Sigmoid colon (tissue), 7 donors: ENCODE measurements at places on chromosomes 2 and 18.

GRCh38 chr2:42421601-42422239 is 60.7 kb upstream of the COX7A2L start:
- H3K36me3 ChIP-seq, result no peaks in the 10 kb centered on the region
- H3K4me3 ChIP-seq, result no peak overlapping the region
- no peak overlapping the region for H3K27ac ChIP-seq
- no peaks in the 10 kb centered on the region for H3K4me1 ChIP-seq

DNA sequence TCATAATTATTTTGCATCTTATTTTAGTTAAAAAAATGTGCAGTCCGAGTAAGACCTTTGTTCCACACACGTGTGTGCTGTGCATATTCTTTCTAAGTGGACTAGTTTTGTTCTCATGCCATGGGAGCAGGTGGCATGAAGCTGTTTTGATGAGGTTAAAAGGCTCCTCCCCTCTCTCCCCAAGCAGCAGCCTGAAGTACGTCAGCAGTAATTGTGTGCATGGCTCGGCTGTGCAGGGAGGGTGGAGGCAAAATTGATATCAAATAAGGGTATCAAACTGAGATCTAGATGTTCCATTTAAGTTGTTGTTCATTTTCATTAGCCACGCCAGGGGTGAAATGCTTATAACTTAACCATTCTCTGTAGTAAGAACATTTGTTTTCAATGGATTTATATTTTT is at the start of gene NYAP2:
TSS of gene NYAP2 (plus strand) at position 207 of the 400 bp plus-strand sequence. CDS start 9,171 bp downstream, outside the sequence.
- no peak within 1 kb of the TSS for H3K27ac ChIP-seq
- no peak for DNase-seq
- no peaks in the 10 kb centered on the region for H3K36me3 ChIP-seq
- H3K4me1 ChIP-seq, result no peaks in the 10 kb centered on the region
- no peak within 1 kb of the TSS for H3K4me3 ChIP-seq
- H3K27me3 ChIP-seq, result no peaks in the 10 kb centered on the region

GRCh38 chr2:200482194-200482593 is 27.7 kb downstream of the KCTD18 start:
- H3K27me3 ChIP-seq, result no peaks in the 10 kb centered on the region
- no peak for DNase-seq
- H3K27ac ChIP-seq, result no peak overlapping the region
- H3K4me1 ChIP-seq, result no peaks in the 10 kb centered on the region
- peaks cover 11% of the 10 kb centered on the region for H3K36me3 ChIP-seq
- no peak overlapping the region for H3K4me3 ChIP-seq

DNA sequence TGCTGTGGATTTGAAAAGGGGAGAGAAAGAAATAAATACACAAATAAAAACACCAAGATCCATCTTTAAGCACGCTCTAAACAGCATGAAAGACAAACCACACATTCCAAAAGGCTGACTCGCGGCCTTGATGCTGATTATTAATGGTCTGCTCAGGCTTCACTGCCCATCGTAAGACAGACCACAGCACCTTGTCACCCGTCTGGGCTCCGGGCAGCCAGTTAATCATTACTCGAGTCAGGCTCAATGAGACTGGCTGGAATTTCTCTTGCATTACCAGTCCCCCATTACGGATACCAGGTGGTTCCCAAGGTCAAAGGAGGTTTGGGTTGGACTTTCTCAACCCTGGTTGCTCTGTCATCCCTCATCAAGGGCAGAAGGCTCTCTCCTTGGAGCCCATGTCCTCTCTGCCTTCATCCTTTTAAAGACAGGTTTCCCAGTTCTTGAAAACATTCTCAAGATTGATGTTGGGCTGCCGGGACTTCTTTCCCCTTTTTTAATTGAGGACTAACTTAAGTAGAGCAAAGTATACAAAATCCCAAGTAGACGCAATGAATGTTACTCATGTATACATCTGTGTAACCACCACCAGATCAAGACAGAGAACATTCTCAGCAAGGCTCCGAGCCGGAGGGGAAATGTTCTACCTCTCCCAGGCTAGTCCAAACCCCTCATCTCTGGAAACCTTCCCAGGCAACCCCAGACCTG is 8.1 kb downstream of the SMAD7 start:
- peak overlapping the region; percentile 93 for H3K27ac ChIP-seq
- H3K36me3 ChIP-seq, result no peaks in the 10 kb centered on the region
- H3K4me1 ChIP-seq, result peaks cover 92% of the 10 kb centered on the region
- no peaks in the 10 kb centered on the region for H3K27me3 ChIP-seq
- DNase-seq, result no peak

- no peaks in the 10 kb centered on the region for H3K4me1 ChIP-seq
- H3K27ac ChIP-seq, result no peak overlapping the region
- no peak overlapping the region for H3K4me3 ChIP-seq
- no peaks in the 10 kb centered on the region for H3K27me3 ChIP-seq
- H3K36me3 ChIP-seq, result no peaks in the 10 kb centered on the region
Measured at GRCh38 chr2:182103526-182103925, 117.9 kb downstream of the PPP1R1C start.
